ENCODE measurements at places on chromosomes 7 and 10. TPM values are rescaled to one million over a fixed set of nuclear protein-coding genes. Genes with fewer than 3 reads are reported as not detected.

CLRN3 gene
- total RNA-seq = not detected

- DNase-seq = peak; percentile 87
Measured at GRCh38 chr10:69733791-69734261, 67.9 kb upstream of the COL13A1 start.

DNA sequence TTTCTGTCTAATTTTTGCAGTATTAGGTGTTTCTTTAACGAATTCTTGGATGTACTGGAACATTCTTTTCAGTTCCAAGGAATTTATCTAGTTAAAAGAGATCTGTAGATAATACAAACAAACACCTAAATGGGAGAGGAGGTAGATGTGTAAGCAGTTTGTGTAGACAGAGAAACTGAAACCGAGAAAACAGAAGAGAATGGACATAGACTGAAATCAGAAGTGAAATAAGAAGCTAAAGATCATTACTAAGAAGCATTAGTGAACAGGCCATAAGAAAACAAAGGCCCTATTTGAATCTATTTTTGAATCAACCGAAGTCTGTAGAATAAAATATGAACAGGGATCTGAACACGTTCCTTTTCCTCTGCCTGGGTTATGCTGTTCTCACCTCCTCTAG, 26.5 kb upstream of the TMEM229A start:
- DNase-seq = no peak

GRCh38 chr7:84331616-84332015, 137.0 kb upstream of the SEMA3A start:
- peak; percentile 25 for DNase-seq

DNA sequence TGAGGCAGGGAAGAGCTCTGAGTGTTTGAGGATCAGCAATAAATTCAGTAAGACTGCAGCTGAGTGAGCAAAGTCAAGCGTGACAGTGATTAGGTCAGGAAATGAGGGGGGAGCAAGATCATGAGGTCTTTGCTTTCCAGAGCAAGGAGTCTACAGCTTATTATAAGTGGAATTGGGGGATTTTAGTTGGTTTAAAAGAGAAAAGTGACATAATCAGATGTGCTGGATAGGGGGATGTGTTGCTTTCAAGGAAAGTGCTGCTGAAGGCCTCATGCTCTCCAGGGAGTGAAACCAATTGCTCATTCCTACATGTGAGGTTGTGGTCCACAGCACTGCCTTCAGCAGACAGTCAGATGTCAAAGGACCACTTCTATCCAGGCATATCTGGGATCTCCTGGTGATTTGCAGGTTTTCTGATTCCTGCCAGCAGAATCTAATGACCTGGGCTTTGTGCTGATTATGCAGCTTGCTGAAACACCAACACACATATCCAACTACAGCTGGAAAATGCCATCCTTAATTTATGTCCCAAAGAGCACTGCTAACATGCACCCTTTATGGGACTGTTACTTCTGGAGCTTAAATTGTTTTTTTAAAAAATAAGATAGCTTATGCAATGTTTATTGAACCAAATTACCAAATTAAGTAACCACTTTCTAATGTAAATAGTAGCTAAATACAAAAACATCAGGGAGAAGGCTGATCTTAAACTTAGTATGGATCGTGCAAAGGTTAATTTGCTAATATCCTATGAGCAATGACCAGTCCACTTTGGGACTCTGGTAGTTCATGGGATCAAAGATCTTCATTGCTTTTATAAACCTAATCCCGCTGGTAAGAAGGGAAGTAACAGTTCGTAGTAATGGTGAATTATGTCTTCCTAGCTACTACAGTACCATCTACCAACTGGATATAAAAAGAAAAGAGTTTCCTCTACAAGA, 607.6 kb downstream of the KCNMA1 start:
- DNase-seq = no peak

DNA sequence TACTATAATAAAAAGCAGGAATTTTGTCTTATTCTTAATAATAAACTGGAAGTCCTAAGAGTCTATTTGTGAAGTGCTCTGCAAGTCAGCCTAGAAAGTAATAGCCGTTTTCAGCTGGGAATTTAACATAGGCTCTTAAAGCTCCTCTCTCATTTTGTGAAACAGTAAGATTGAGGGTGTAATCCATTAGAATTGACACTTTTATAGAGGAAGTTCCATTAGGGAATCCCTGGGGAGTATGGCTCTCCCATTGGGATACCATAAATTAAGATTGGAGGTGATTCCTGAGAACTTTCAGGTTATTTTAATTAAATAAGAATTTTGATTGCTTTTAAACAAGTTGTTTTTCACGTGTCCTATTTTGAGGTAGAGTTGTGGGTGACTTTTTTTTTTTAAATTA, 68.0 kb downstream of the EXOC4 start:
- no peak for DNase-seq

DNA sequence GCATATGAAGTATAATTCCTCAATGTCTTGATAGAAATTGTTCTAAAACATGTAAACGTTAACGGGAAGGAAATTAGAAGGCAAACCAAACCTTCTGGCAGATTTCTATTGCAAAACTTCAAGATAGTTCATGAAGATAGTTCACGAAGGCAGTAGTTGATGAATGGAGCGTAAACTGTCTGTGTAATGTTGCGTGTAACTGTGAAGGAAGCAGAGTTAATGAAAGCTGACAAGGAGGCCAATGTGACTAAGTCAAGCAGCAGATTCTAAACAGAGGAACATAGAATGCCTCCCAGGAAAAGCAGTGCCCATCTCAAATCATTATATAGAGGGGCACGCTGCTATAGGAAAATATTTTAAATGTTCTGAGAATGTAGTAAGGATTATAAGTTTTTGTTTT, 659.7 kb upstream of the IGFBP3 start:
- DNase-seq = no peak

Measured in fibroblast of the aortic adventitia (primary cell).